Right forelimb (tissue), 1 donor: ENCODE measurements at places on chromosomes 6 and 20.

DNA sequence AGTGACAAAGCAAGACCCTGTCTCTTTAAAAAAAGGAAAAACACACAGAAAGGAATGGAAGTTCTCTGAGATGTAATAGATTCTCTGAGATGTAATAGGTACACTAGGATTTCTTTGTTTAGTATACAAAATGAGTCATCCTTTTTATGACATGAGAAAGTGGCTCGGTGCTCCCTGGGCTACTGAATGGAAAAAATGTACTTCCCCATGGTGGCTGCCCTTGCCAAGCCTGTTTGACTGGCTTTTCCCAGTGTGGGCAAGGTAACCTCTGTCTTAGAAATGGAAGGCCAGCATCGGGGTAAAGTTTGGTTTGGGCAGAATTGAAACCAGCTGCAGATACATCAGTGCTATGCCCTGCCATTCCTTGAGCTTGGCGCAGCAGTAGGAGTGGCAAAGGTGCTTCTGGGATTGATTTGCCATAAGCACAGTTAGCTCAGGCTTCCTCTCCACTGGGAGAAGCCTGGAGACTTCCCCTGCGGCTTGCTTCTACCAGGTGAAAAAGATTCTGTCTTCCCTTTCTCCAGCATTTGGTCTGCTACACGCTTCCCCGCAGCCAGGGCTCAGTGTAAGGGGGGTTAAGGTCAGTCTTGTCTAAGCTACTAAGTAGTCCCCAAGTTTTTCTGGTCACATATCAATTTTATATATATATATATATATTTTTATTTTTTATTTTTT lies 24.5 kb downstream of the ARFGEF2 start:
- DNase-seq: no peak

DNA sequence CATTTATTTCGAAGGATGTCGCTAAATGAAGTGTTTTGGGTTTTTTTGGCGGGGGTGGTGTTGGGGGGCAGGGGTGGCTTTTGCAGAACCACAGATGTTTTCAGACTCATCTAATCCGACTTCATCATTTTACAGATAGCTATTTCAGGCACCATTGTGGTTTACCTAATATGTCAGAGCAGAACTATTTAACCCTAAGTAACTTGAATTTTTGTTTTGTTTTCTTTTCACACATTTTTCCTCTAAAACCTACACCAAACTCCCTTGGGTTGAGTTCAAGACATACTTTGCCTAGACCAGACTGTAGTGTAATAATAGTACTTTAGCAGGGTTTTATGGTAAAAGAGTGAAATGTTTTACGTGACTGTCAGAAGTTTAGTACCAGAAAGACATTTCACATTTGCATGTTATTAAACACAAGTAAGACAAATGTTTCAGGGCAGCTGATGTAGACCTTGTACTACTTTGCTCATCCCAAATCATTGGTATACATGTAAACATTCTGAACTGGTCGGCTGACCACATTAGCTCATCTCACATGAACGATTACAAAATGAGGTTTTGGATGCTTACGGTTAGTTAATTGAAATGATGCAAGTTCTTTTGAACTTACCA lies 37.7 kb downstream of the MAP3K4 start:
- no peak for DNase-seq

- DNase-seq: no peak
Observed at GRCh38 chr6:80618953-80619352, 512.5 kb downstream of the BCKDHB start.

DNA sequence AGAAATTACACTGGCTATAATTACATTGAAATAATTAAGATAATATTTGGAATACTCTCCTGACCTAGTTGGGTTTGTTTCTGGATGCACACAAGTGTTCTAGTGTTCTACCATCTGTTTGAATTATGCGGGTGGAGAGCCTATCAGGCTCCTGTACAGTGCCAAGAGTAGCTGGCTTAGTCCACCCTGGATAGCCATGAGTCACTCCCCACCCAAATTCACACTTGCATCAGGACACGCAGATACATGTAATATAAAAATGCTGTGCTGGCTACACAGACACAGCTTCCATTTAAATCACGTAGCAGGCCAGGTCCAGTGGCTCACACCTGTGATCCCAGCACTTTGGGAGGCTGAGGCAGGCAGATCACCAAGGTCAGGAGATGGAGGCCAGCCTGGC lies 686.2 kb upstream of the SLC35B3 start:
- DNase-seq: no peak

GRCh38 chr6:165766457-165766856 lies 103.4 kb upstream of the PDE10A start:
- no peak for DNase-seq

DNA sequence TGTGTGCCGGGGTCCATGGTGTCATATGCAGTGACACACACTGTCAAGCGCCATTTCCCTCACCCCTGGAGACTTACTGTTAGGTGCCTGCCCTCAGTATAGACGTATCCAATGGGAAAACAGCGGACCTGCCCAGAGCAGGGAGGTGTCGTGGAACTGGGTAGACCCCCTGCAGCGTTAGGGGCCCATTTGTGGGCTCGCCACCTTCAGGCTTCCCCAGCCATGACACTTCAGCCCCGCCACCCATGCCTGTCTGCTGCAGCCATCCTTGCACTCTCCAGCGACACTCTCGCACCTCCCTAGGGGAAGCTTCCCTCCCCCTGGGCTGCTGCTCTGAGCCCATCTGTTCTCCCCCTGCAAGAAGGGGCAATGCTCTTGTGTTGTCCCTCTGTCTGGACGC lies 43.2 kb downstream of the STK35 start:
- DNase-seq: no peak

GRCh38 chr6:35461270-35461669 lies 6.9 kb upstream of the RPL10A start:
- no peak for DNase-seq

DNA sequence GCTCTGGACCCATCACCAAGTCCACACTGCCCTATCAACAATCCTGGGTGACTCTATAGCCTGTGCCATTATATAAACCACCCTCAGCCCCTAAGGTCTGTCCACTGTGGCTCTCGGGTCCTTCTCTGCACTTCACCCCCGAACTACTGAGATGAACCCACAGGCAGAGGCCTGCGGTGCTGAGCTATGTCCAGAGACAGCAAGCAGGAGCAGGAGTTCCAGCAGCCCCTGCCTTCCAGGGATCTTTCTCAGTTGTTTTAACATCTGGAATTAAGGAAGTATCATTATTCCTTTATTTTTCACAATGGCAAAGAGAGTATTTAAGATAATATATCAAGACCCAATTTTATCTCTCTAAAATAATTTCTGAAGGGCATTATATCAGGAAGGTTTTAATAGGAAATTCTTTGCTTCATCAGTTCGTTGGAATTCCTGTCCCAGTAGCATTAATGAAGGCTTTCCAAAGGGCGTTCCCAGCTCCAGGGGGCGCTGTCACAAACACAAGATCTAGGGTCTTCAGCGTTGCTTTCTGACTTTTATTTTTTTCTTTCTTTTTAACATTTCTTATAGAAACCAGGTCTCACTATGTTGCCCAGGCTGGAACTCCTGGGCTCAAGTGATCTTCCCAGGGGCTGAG lies 27.3 kb downstream of the RRBP1 start:
- no peak for DNase-seq

- DNase-seq: no peak
Observed at GRCh38 chr20:47044938-47045337, 150.3 kb downstream of the EYA2 start.
